ENCODE measurements at places on chromosomes 4 and X. TPM values are rescaled to one million over a fixed set of nuclear protein-coding genes. Genes with fewer than 3 reads are reported as not detected.

AFM gene
- not detected for total RNA-seq

DNA sequence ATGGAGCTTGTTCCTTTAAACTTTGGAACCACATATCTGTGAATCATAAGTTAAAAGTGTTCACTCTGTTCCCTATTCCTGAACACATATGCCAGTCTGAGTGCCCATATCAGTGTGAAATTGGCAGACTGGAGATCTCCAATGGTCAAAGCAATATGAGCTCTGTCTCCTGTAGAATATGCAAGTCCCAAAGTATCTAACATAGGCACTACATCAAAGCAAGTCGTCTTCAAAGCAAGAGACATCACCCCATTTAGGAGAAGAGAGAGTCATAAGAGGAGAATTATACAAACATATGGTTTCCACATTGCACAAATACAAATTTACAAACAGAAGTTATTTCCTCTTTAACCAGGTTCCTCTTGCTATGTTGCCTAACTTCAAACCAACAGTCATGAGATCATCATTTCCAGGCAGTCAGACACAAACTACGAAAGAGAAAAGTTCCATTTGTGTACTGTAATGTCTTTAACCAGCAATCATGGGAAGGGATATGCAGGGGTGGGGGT, 9.9 kb upstream of the GK start:
- DNase-seq: no peak

ZXDB gene
- total RNA-seq: 4.6 TPM

IL2 gene
- total RNA-seq: not detected

PPEF2 gene
- total RNA-seq: not detected

CSAG1 gene
- total RNA-seq: not detected

LAGE3 gene
- total RNA-seq: 18.0 TPM

DNA sequence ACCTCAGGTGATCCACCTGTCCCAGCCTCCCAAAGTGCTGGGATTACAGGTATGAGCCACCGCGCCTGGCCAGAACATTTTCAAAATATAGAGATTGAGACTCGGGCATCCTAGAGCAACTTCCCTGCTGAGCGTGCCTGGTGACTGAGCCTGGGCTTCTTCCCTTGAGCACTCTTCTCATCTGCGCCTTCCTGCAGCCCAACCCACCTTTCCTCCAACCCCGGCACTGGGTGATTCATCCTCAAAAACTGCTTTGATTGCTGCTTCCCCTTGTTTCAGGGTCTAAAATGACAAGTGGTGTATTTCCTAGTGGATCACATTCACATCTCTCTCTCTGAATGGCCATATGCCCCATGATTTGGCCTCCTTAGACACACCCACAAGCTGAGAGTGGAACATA, 37.8 kb downstream of the PHKA2 start:
- DNase-seq: no peak

- DNase-seq: no peak
These were observed 25.9 kb upstream of the PASD1 start for GRCh38 chrX:151537572-151537971.

MAGEA4 gene
- total RNA-seq: not detected

PUDP gene
- total RNA-seq: 21.6 TPM

- no peak for DNase-seq
These were observed 38.1 kb downstream of the PNPLA4 start for GRCh38 chrX:7889135-7889534.

- no peak for DNase-seq
These were observed 1080.3 kb downstream of the ARAP2 start for GRCh38 chr4:35164063-35164462.

CD38 gene
- total RNA-seq: 2.5 TPM
